Cardiac fibroblast (primary cell): ENCODE measurements at places on chromosomes 7 and 10.

- DNase-seq: peak; percentile 36
Observed at GRCh38 chr10:77837248-77837924, 89.2 kb downstream of the DLG5 start.

- no peak for DNase-seq
Observed at GRCh38 chr10:125010362-125010761, 68.4 kb downstream of the ZRANB1 start.

GRCh38 chr7:124959676-124960075 lies 30.1 kb upstream of the POT1 start:
- no peak for DNase-seq

DNA sequence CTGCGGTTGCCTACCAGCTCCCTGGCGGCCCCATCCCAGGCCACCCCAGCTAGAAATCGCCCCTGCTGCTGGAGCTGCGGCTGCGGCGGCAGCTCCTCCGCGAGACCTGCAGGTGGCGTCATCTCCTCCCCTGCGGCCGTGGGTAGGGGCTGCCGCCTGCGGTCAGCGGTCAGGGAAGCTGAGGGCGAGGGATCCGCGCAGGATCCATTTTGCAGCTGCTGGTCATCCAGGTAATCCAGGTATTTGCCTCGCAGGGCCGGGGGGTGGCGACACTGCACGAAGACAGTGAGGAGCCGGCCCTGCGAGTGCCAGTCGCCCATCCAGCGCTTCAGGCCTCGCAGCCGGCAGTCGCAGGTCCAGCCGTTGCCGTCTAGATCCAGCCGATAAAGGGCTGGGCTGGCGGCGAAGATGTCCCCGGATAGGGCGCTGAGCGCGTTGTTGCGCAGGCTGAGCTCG lies 1.5 kb downstream of the TRIL start:
- DNase-seq: peak; percentile 28

DNA sequence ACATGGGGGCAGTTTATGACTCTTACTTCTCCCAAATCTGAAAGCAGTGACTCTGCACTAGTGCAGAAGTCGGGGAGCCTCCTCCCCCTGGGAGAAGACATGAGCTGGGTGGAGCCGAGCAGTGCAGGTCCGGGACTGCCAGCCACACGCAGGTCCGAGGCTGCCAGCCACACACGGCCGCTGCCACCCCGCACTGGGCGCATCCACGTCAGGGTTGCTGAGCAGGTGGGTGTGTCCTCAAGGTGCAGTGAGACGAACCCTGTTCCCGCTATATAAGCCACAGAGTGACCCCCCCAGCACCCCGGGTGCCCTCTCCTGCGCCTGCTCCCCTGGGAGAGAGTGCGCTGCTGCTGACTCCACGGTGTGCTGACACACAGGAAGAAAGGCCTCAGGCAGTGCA lies 430.2 kb downstream of the PTPRN2 start:
- no peak for DNase-seq

GRCh38 chr7:44162785-44163395 lies 21.8 kb upstream of the MYL7 start:
- no peak for DNase-seq

- DNase-seq: no peak
Observed at GRCh38 chr7:3914051-3914775, 613.2 kb downstream of the SDK1 start.

- DNase-seq: no peak
Observed at GRCh38 chr10:90674461-90674860, 183.4 kb downstream of the HTR7 start.

GRCh38 chr10:10533437-10533836 lies 484.2 kb upstream of the CELF2 start:
- peak; percentile 6 for DNase-seq

GRCh38 chr7:43760861-43761260 lies 2.4 kb downstream of the BLVRA start:
- DNase-seq: no peak

GRCh38 chr7:135160098-135160857 lies 10.2 kb downstream of the CYREN start:
- peak; percentile 32 for DNase-seq

- DNase-seq: no peak
Observed at GRCh38 chr10:120479506-120479905, 22.5 kb downstream of the PLPP4 start.

DNA sequence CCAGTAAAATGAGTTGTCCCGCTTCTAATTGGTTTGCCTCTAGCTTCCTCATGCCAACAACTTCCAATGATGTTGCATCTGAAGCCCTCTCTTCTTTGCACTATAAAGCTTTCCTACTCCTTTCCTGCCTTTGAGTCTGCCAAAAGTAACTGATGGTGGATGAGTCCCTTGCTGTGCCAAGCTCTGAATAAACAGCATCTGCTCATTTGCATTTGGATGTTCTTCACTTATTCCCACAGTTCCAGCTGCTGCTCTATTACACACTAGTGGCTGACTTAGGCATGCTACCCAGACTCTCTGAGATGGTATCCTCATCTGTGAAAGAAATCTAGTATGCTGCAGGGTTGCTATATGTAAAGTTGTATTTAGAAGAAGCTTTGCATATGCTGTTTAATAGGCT lies 24.9 kb downstream of the SFR1 start:
- DNase-seq: no peak

DNA sequence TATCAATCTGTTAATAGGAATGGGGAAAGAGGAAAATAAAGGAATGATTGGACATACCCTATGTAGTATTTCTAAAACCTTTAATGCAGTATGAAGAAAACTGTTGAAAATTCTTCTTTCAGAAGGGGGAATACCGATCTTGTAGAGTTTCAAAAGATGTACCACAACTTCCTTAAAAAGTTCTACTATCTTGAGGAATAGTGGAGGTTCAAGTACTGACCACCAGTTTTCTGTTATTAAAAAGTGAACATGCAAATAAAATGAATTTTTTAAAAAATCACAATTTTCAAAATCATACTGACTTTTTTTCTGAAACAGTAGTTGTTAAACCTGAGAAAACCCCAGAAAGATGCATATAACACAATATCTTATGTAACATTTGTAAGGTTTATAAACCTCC lies 86.5 kb downstream of the HERC4 start:
- no peak for DNase-seq

DNA sequence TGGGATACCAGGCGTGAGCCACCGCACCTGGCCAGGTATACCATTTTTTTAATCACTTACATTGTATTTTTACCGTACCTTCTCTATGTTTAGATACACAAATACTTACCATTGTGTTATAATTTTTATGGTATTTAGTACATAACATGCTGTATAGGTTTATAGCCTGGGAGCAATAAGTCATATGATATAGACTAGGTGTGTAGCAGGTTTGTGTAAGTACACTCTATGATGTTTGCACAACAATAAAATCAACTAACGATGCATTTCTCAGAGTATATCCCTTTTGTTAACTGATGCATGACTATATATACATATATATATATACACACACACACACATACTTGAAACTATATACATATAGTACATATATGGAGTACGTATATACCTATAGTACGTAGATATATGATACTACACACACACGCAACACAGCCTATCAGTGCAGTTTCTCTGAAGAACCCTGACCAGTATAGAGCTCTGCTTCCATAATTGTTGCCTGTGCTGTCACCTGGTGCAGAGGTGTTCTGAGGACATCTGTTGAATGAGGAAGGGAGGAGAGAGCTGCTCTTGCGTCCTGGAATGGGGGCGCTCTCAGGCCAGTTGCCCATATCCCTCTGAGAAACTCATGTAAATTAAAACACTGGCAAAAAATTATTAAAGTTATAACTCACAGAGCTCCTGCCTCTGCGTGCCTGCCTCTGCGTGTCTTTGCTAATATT lies 315.3 kb downstream of the FGFR2 start:
- DNase-seq: no peak

DNA sequence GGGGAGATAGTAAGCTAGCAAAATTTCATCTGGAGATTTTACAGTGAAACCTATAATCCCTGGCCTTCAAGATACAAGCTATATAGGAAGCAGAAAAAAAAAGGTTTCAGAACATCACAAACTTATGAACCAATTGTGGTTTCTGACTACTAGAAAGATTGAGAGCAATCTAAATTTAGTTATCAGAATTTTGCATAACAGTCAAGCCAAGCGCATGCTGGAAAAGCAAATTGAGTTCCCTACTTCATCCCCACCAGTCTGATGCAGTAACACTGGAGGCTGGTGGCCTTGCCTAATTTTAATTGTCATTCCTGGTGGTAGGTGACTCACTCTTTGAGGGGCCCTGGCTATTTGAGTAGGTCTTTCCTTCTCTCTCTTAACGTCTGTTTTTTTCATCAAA lies 46.3 kb upstream of the ELMO1 start:
- DNase-seq: no peak

DNA sequence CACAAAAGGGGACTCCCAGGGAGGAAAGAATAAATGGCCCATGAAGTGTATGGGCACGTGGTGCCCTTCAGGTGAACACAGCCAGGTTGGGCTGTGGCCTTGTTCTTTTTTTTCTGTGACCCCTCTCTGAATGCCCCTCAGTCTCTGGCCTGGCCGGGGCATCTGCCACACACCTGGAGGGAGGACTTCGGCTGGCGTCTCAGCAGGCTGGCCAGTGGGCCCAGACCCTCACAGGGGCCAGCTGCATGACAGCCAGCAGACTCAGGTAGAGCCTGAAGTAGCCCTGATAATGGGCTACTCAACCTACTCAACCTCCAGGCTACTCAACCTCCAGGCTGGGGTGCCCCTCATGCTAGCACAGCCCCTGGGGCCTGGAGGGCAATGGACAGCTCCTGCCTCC lies 9.8 kb upstream of the CAMK2B start:
- no peak for DNase-seq

GRCh38 chr10:77168861-77169260 lies 468.7 kb downstream of the KCNMA1 start:
- DNase-seq: no peak

DNA sequence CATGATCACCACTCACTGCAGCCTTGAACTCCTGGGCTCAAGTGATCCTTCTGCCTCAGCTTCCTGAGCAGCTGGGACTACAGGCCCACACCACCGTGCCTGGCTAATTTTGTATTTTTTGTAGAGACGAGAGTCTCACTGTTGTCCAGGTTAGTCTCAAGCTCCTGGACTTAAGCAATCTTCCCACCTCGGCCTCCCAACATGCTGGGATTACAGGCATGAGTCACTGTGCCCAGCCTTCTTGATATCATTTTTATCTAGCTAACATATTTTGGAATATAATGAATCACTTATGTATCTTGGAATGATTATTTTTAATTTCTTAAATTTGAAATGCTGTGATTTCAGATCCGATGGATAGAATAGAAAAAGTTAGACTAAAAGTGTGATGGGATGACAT lies 18.4 kb downstream of the ARL4A start:
- no peak for DNase-seq

GRCh38 chr10:122054048-122055025 lies 65.4 kb downstream of the TACC2 start:
- peak; percentile 81 for DNase-seq

- DNase-seq: no peak
Observed at GRCh38 chr10:75762431-75762802, 331.0 kb downstream of the LRMDA start.

- DNase-seq: no peak
Observed at GRCh38 chr10:117619707-117620405, 77.3 kb downstream of the EMX2 start.

DNA sequence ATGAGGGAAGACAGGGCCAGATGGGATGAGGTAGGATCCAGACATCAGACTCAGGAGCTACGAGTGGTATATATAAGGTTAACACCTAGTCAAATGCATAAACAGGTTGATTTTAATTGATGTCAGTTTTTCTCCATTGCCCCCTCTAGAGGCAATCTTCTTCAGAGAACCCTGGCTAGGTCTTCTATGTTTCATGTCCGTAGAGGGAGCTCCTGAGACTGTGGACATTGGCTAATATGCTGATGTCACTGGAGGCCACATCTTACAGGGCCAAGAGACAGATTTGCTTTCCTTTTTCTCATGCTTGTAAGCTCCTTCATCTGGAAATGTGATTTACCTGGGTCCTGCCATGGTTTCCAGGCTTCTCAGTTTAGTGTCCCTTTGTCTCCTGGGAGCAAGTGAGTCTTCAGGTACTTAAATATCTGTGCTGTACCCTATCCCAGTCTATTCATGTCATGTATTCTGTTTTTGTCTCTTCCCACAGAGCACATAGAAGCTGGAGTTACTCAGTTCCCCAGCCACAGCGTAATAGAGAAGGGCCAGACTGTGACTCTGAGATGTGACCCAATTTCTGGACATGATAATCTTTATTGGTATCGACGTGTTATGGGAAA lies 161.6 kb upstream of the PRSS1 start:
- peak; percentile 90 for DNase-seq

- DNase-seq: peak; percentile 85
Observed at GRCh38 chr7:19327018-19327417, 181.8 kb upstream of the FERD3L start.

- DNase-seq: peak; percentile 97
Observed at GRCh38 chr7:27677912-27678612, 15.4 kb upstream of the HIBADH start.

DNA sequence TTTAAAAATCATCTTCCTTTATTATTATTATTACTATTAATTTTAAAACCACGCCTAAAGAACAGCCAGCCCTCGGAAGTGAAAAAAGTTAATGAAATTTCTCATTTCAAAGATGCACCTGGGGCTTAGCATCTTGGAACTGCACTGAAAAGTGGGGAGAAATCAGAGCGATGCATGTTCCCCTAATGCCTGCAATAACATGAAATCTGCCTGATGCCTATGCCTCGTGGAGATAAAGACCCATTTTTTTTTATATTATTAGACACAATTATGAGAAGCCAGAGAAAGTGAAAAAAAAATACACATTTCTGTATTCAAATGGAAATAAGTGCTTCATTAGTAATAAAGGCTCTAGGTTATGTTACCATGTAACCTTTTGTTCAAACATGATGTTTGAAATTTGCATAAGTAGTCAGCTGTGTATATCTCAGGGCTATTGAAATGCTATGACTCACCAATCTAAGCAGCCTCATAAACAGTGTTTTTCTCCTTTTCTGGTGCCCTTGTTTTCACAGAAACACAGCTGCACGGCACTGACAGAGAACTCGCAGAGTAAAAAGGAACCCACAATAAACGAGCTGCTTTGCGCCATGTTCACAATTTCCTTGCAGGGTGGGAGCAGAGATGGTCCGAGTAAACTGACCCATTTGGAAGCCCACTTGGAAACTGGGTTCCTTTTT lies 175.8 kb upstream of the PRKCQ start:
- peak; percentile 51 for DNase-seq

DNA sequence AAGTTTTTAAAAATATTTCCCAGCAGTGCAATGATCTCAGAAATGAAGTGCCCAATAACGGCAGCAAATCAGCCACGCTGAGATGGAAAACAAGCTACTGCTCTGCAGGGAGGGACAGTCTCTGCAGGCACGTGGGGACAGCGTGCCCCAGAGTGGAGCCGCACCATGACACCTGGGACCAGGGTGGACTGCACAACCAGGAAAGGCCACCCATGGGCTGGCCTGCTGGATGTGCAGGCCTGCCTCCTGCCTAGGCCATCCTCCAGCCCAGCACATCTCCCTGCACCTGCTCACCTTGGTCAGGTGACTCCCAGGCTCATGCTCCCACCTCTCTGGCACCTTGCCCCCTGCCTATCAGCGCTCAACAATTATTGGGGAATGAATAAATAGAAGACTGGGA lies 80.4 kb downstream of the VSTM4 start:
- DNase-seq: no peak

DNA sequence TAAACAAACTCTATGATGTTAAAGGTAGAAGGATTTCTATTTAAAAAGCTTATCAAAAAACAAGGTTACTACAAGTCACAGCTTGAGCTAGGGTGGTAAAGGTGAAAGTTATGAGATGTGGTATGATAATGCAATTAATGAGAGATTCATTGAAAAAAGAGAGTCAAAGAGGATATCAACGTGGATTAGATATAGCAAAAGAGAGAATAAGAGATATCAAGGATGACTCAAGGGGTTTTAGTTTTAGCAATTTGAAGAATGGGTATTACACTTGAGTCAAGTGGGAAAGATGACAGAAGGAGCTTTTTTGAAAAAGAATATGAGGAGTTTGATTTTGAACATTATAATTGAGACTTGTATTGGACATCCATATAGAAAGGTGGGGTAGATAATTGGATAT lies 59.8 kb downstream of the NUTM2E start:
- DNase-seq: no peak
